ENCODE measurements at places on chromosomes 12 and 14. TPM values are rescaled to one million over a fixed set of nuclear protein-coding genes. Genes with fewer than 3 reads are reported as not detected.

The OTX2 gene
- not detected for total RNA-seq

The AP5M1 gene
- total RNA-seq, result 20.0 TPM

The TMCC3 gene
- 0.92 TPM for total RNA-seq

The SLC5A8 gene
- not detected for total RNA-seq

The DEGS2 gene
- 4.9 TPM for total RNA-seq

DNA sequence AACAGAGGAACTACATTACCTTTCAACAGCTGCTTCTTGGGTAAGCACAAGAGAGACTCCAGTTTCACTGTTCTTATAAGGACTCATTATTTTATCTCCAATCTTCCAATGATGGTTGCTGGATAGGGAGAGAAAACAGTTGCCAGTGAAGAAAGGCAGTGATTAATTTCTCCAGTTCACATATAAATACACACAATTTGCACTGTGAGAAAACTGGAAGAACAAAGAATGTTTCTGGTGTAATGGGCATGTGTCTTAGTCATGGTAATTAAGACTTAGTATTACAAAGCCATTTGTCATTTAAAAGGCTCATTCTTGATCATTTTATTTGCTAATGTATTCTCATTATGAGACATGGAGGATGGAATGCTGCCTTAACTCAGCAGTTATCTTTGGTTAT, 78.0 kb upstream of the FAR2 start:
- no peak overlapping the region for H3K27ac ChIP-seq
- H3K4me1 ChIP-seq, result no peaks in the 10 kb centered on the region
- no peak for DNase-seq
- no peak overlapping the region for H3K4me3 ChIP-seq

GRCh38 chr14:104749111-104749649, 3.8 kb upstream of the SIVA1 start:
- peaks cover 3% of the 10 kb centered on the region for H3K36me3 ChIP-seq
- no peak overlapping the region for H3K27ac ChIP-seq
- peaks cover 12% of the 10 kb centered on the region for H3K4me1 ChIP-seq
- no peak overlapping the region for H3K4me3 ChIP-seq
- H3K27me3 ChIP-seq, result no peaks in the 10 kb centered on the region

DNA sequence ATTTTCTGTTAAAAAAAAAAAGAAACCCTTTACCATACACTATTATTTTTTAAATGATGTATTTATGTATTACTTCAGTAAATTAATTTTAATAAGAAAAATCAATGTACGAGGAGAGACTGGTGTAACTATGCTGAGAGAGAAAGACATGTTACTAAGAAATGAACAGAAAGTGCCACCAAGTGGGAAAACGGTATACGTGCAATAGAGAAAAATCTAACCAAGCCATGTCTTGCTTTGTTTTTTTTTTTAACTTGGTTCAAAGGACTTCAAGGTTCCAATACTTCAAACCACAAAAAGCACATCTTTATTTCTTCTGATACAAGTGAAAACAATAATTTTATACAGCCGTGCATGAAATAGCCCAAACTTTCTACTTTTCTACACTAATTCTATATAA, 22.9 kb downstream of the NDUFA12 start:
- H3K4me1 ChIP-seq, result no peaks in the 10 kb centered on the region
- no peaks in the 10 kb centered on the region for H3K36me3 ChIP-seq
- DNase-seq, result no peak
- H3K27ac ChIP-seq, result no peak overlapping the region

GRCh38 chr14:104587641-104588040, 8.1 kb downstream of the C14orf180 start:
- H3K27me3 ChIP-seq, result no peaks in the 10 kb centered on the region
- no peak overlapping the region for H3K27ac ChIP-seq
- no peak overlapping the region for H3K4me3 ChIP-seq
- DNase-seq, result no peak
- no peaks in the 10 kb centered on the region for H3K4me1 ChIP-seq

DNA sequence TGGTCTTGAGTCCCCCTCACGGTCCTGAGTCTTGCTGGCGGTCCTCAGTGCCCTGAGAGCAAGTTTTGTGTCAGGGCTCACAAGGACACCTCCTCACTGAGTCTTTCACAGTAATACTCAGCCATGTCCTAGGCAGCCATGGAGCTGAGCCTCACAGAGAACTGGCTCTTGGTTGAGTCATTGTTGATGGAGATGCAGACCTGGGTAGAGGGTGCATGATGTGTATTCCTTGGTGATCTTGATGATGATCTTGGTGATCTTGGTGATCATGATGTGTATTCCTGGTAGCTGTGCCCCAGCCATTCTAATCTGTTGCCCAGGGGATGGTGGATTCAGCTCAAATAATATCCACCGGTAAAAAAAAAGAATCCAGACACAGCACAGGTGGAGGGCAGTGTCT, 495.4 kb downstream of the TMEM121 start:
- no peaks in the 10 kb centered on the region for H3K27me3 ChIP-seq
- no peaks in the 10 kb centered on the region for H3K4me1 ChIP-seq
- H3K27ac ChIP-seq, result no peak overlapping the region
- no peaks in the 10 kb centered on the region for H3K36me3 ChIP-seq

- H3K27me3 ChIP-seq, result no peaks in the 10 kb centered on the region
- no peaks in the 10 kb centered on the region for H3K4me1 ChIP-seq
- H3K36me3 ChIP-seq, result no peaks in the 10 kb centered on the region
- no peak overlapping the region for H3K4me3 ChIP-seq
- DNase-seq, result no peak
Observed at GRCh38 chr12:73677520-73678291, 859.9 kb upstream of the ATXN7L3B start.

DNA sequence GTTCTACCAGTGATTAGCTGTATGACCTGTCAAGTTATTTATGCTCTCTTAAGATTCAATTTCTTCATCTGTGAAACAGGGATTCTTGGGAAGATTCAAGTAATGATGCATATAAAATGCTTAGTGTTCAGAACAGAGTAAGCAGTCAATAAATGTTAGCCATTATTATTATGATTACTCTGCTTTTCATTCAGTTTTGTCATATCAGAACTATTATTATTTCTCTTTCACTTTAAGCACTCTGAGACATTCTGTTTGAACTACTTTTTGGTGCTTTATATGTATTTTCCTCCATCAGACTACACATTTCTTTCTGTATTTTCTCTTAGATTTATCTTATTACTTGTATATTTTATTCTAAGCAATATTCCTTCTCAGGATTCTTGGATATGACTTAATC, 81.2 kb downstream of the CFAP54 start:
- no peak overlapping the region for H3K27ac ChIP-seq
- DNase-seq, result no peak
- H3K4me1 ChIP-seq, result no peaks in the 10 kb centered on the region

DNA sequence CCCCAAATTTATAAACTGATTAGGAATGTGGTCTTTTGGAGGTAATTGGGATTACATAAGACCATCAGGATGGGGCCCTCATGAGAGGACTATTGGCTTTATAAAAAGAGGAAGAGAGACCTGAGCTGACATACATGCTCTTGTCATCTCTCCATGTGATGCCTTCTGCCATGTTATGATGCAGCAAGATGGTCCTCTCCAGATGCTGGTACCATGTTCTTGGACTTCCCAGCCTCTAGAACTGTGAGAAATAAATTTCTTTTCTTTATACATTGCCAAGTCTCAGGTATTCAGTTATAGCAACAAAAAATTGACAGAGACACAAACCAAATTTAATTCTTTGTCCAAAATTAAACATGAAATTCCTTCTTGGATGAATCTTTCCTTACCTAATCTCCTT, 92.9 kb downstream of the EFCAB11 start:
- DNase-seq, result no peak
- H3K4me1 ChIP-seq, result no peaks in the 10 kb centered on the region
- H3K36me3 ChIP-seq, result no peaks in the 10 kb centered on the region
- H3K4me3 ChIP-seq, result no peak overlapping the region

DNA sequence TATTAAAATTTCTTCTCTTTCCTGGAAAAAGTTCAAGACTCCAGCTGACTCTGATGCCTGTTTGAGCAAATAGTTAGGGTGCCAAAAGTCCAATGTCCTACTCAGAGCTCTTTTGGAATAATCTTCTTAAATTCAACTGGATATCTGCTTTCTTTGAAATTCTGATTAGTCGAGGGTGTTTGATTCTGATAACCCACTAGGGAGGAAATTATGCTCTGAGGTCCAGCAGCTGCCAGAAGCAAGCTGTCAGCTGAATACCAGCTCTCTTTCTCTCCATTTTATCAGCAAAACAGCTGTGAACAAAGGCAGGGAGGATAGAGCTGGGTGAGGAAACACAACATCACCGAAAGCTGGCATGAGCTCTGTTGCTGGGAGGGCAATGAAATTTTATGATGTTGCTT, 141.5 kb downstream of the CAND1 start:
- no peak overlapping the region for H3K4me3 ChIP-seq
- no peaks in the 10 kb centered on the region for H3K4me1 ChIP-seq
- H3K36me3 ChIP-seq, result no peaks in the 10 kb centered on the region
